ENCODE measurements at places on chromosomes 4 and X. TPM values are rescaled to one million over a fixed set of nuclear protein-coding genes. Genes with fewer than 3 reads are reported as not detected.

The ZMAT1 gene
- total RNA-seq = 0.43 TPM

The ABCD1 gene
- 15.5 TPM for total RNA-seq

The IQSEC2 gene
- 11.0 TPM for total RNA-seq

- no peak for DNase-seq
Observed at GRCh38 chr4:76384052-76384451, 36.9 kb downstream of the CCDC158 start.

- no peak for DNase-seq
Observed at GRCh38 chr4:100106982-100107381, 83.3 kb downstream of the DDIT4L start.

- DNase-seq = no peak
Observed at GRCh38 chrX:135536877-135537276, 16.4 kb downstream of the INTS6L start.

DNA sequence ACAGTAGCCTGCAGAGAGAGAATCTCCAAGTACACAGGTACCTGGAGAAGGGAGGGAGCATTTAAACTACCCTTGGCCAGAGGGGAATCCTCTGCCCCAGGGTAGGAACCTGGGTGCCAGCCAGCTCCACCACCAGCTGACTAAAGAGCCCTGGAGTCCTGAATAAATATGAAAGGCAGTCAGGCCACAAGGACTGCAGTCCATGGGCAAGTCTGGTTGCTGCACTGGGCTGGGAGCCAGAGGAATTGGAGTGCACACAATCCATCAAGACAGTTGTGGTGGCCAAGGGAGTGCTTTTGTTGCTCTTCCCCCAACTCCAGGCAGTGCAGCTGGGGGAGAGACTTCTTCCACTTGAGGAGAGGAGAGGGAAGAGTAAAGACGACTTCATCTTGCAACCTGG lies 172.5 kb downstream of the HNRNPD start:
- no peak for DNase-seq

DNA sequence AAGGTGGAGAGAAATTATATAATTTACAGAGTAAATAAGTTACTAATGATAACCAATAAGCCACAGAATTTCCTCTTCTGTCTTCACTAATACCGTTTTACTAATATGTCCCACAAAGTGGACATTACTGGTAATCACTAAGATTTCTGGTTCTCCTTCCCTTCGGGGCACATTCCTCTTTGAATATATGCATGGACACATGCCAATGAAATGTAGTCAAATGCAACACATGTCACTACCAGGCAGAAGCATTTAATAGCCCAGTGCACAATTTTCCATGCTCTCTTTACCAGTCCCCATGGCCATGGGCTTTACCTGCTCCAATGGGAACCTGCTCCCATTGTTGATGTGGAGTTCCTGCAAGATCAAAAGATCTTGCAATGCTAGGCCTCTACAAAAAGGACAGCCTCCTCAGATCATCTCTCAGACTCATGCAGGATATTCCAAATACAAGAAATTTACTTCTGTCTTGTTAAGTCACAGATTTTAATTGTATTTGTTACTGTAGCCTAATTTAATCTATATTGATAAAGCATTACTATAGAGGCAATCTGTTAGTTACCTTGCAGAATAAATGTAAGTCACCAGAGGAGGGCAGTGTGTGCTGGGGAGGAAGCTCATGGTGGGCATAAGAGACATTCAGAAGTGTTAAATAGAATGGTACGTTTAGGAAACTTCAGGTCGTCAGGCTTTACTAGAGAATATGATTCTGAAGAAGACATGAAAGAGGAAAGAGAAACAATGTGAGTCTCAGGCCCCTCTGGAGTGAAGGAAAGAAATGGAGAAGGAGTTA lies 37.1 kb upstream of the INPP4B start:
- peak; percentile 13 for DNase-seq

GRCh38 chr4:11966782-11967181 lies 538.1 kb upstream of the HS3ST1 start:
- DNase-seq = no peak
